Endodermal cell (in vitro differentiated cells): ENCODE measurements at places on chromosomes 5 and 9.
A peak's percentile ranks its signal among the peaks of the same experiment; 100 is the strongest.

GRCh38 chr9:130139251-130139650, 33.0 kb upstream of the NCS1 start:
- H3K27me3 ChIP-seq, result no peaks in the 10 kb centered on the region
- DNase-seq, result peak; percentile 42
- no peak overlapping the region for H3K27ac ChIP-seq
- H3K4me1 ChIP-seq, result peaks cover 4% of the 10 kb centered on the region
- no peak overlapping the region for H3K4me3 ChIP-seq

DNA sequence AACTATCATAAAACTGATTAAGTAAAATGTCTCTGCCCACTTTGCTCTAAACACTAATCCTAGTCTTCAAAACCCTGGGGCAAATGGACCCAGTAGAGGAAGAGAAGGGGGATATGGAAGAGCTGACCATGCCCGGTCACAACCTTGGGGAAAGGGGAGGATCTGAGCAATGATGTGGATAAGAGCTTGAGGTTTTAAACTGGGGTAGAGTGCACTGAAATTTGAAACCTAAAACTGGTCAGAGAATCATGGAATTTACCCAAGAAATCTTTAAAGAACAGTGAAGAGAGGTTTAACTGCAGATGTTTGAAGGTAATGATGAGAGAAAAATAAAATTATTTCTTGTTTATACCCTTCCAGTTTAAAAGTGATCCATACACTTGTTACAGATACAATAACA, 110.8 kb downstream of the MRPS30 start:
- no peaks in the 10 kb centered on the region for H3K4me1 ChIP-seq
- no peak overlapping the region for H3K27ac ChIP-seq
- no peak for DNase-seq
- H3K4me3 ChIP-seq, result no peak overlapping the region

DNA sequence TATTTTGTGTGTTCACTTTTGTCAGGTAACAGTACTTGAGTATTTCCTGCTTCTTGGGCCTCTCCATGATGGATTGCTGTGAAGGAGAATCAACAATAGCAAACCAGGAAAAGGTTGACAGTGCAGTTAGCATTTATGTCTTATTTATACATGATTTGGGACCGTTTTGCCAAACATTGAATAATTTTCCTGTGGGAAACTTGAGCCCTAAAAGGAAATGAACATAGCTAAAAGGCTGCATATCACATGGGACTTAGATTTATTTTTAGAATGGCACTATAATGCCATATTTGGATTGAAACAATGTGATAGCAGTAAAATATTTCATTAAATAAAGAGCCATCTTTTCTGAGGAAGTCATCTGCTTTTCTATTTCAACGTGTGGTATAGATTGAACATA, 15.3 kb downstream of the GPR21 start:
- H3K27ac ChIP-seq, result no peak overlapping the region
- H3K36me3 ChIP-seq, result peaks cover 23% of the 10 kb centered on the region
- no peak for DNase-seq
- no peak overlapping the region for H3K4me3 ChIP-seq
- no peaks in the 10 kb centered on the region for H3K4me1 ChIP-seq
- H3K27me3 ChIP-seq, result no peaks in the 10 kb centered on the region

GRCh38 chr9:84294241-84294950, 46.2 kb downstream of the SLC28A3 start:
- H3K27me3 ChIP-seq, result no peaks in the 10 kb centered on the region
- peak; percentile 68 for DNase-seq
- no peak overlapping the region for H3K4me3 ChIP-seq
- no peaks in the 10 kb centered on the region for H3K36me3 ChIP-seq
- no peak overlapping the region for H3K27ac ChIP-seq

- H3K36me3 ChIP-seq, result no peaks in the 10 kb centered on the region
- DNase-seq, result no peak
- no peak overlapping the region for H3K4me3 ChIP-seq
- H3K4me1 ChIP-seq, result no peaks in the 10 kb centered on the region
- H3K27me3 ChIP-seq, result no peaks in the 10 kb centered on the region
- no peak overlapping the region for H3K27ac ChIP-seq
These were observed 209.5 kb downstream of the GNA14 start for GRCh38 chr9:77438653-77439052.
